ENCODE measurements at places on chromosomes 12 and 14. TPM values are rescaled to one million over a fixed set of nuclear protein-coding genes. Genes with fewer than 3 reads are reported as not detected.

SOS2 gene
- 16.9 TPM for total RNA-seq

CAPZA3 gene
- total RNA-seq: not detected

PLXNC1 gene
- total RNA-seq: under 0.01 TPM

GRIP1 gene
- 4.7 TPM for total RNA-seq

TSFM gene
- total RNA-seq: 30.2 TPM

AMN1 gene
- 6.8 TPM for total RNA-seq

PLEKHH1 gene
- total RNA-seq: 3.4 TPM

FANCM gene
- total RNA-seq: 5.8 TPM

SCARB1 gene
- total RNA-seq: 45.3 TPM

C3AR1 gene
- not detected for total RNA-seq

GLIPR1L1 gene
- not detected for total RNA-seq

OR4K13 gene
- not detected for total RNA-seq

SMCO2 gene
- 0.31 TPM for total RNA-seq

KCTD10 gene
- 30.1 TPM for total RNA-seq

CABP1 gene
- total RNA-seq: not detected

CD4 gene
- total RNA-seq: not detected

SLC8A3 gene
- total RNA-seq: 0.04 TPM

HOXC4 gene
- total RNA-seq: 4.1 TPM

SERPINA5 gene
- total RNA-seq: not detected

ALDH6A1 gene
- total RNA-seq: 9.4 TPM

ANG gene
- 10.1 TPM for total RNA-seq

ACVRL1 gene
- 0.61 TPM for total RNA-seq

RAD51AP1 gene
- total RNA-seq: 10.5 TPM

IFI27 gene
- total RNA-seq: 0.95 TPM

FBXO34 gene
- 9.8 TPM for total RNA-seq

FOXG1 gene
- not detected for total RNA-seq

MYF5 gene
- not detected for total RNA-seq

LRRC10 gene
- total RNA-seq: not detected

CCDC38 gene
- total RNA-seq: not detected
